ENCODE measurements at places on chromosomes 7 and 10. TPM values are rescaled to one million over a fixed set of nuclear protein-coding genes. Genes with fewer than 3 reads are reported as not detected.

ZNF680 gene
- 13.5 TPM for total RNA-seq

- DNase-seq: no peak
Observed at GRCh38 chr7:24406789-24407299, 122.9 kb downstream of the NPY start.

GRCh38 chr7:4079956-4080355 lies 602.1 kb upstream of the FOXK1 start:
- no peak for DNase-seq

- DNase-seq: no peak
Observed at GRCh38 chr10:37667736-37668135, 189.7 kb downstream of the ZNF248 start.

- no peak for DNase-seq
Observed at GRCh38 chr10:13201132-13201531, 33.0 kb downstream of the UCMA start.
